ENCODE measurements at places on chromosomes 16 and 17.

- DNase-seq, result no peak
Measured at GRCh38 chr16:74297145-74297665, 591 bp downstream of the PSMD7 start.

DNA sequence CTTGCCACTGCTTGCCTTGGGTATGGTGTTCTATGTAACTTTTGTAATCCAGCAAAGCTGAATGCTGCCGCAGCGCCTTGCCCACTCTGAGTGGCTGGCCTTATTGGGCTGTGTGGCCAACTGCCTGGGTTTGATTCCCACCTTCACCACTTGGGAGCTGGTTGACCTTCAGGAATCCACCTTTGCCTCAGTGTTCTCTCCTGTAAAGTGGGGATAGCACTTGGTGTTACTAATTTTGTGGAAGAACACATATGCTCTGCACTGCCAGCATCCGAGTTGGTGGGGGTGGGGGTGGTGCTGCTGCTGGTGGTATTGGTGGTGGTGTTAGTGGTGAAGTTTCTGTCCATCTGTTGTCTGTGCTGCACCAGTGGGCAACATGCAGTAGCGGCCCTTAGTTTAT is 32.8 kb downstream of the AKAP1 start:
- DNase-seq, result no peak

DNA sequence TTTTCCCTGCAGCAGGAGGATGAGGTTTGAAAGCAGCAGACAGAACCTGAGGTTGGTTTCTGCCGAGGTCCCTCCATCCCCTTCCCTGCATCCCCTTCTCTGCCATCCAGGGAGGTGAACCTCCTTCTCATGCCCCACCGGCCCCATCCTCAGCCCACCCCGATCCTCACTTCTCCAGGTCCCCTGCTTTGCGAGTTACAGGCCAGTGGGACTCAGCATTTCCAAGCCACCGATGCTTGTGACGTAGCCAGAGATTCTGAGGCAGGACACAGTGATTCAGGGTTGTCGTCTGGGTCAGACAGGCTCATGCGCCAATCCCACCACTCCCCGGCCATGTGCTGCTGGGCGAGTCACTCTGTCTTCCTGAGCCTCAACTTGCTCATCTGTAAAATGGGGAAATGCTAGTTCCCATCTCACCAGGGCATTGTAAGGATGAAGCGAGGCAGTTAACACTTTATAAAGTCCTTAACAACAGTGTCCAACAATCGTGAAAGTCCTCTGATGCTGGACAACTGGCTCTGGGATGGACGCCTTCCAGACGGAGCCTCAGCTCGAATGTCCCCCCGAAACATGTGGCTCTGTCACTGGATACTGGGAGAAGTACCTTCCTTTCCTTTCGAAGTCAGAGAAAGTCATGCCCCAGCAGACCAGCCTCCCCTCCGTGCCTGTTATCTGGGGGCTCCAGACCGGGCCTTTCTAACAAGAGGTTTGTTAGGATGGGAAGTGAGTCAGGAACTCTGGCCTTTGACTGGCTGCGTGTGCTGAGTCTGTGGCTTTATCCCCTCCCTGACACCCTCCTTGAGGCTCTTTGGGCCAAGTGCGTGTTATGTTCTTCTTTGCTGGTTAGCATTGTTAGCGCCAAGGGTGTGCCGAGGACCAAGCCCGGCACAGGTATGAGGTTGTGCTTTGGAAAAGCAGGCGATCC is 21.9 kb downstream of the SEC14L5 start:
- no peak for DNase-seq

GRCh38 chr16:57723170-57723569 is 12.4 kb upstream of the KATNB1 start:
- DNase-seq, result no peak

DNA sequence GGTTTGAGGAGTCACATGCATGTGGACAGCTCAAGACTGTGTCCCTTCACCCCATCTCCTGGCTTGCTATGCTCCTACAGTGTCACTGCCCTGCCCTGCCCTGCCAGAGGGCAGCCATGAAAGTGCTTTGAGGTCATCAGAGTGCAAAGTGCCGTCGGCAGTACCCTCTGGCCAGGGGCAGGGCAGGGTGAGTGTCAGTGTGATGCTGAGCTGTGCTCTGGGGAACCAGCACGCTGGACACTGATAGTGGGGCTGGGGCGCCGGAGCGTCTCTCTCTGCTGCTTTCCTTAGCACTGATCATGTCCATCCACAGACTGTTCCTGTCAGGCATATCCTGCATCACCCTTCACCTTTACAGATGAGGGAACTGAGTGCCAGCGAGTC is 1.6 kb upstream of the SPATA32 start:
- DNase-seq, result no peak

- DNase-seq, result no peak
Measured at GRCh38 chr16:730666-731509, 4.0 kb downstream of the HAGHL start.

DNA sequence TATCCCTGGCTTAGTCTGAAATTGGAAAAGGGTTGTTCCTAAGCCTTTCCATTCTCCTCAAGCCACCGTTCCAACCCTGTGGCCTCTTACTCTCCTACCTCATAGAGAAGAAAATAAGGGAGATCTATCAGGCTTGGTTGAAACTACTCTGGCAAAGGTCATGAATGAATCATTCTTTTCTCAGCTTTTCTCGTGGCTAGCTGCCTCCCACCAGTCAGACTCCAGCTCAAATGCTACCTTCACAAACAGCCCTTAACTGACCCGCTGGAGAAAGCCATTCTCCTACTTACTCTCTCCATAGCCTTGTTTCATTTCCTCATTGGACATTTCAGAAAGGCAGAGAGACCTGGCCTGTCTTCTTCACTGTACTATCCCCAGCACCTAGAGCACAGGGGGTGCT is 8.9 kb downstream of the MYH10 start:
- no peak for DNase-seq

DNA sequence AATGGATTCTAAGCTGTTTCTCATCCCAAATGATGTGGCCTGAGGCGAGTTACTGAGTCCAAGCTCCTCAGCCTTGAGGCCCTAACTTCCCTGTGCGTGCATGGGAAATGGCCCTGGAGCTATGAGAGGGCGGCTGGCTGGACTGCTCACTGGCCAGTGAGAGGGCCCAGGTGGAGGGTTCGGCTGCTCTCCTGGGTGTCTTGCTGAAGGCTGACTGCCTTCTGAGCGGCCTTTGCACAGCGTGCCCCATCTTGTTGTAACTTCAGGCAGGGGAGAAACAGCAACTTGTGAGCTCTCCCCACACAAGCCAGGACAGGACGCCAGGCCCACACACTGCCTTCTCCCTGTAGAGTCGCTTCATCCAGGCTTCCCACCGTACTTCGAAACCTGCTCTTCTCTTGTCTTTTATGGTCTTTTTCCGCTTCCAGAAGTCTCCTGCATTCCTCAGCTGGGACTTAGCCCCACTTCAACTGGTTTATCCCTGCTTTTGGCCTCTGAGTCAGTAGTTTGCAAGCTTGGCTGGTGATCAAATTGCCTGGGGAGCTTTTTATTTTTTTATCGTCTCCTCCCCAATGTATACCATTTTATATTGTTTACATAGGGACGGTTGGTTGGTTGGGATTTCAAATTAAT is 13.3 kb downstream of the CDH3 start:
- no peak for DNase-seq

- no peak for DNase-seq
Measured at GRCh38 chr17:45232514-45233422, 11.1 kb downstream of the FMNL1 start.

DNA sequence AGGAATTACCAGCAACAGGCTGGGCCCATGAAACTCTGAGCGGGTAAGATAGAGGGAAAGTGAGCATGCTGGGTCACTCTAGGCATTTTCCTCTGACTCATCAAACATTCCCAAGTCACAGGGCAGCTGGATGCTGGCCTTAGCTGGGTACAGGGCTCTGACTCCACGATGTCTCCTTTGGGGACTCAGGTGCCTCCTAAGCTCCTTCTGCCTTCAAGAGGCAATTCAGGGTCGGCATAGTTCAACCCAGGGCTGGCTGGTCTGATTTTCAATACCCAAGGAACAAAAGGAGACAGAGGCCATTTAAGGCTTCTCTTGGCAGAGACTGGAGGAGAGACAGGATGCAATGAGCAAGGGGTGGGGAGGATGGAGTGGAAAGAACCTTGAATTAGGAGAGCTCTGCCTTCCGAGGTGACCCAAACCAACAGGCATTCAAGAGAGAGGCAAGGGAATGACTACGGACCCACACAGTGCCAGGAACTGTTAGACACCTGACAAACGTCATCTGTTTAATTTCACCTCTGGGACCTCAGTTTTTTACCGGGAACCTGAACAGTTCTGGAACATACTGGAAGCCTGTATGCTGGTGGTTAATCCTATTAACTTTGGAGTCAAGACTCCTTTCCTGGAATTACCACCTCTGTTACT is 910 bp downstream of the WBP2 start:
- DNase-seq, result no peak
